CD4-positive, alpha-beta T cell treated with Interleukin-17A for 1 hour (primary cell): ENCODE measurements at places on chromosomes 3 and 15.

- no peak for DNase-seq
These were observed 31.9 kb upstream of the UACA start for GRCh38 chr15:70795311-70795665.

DNA sequence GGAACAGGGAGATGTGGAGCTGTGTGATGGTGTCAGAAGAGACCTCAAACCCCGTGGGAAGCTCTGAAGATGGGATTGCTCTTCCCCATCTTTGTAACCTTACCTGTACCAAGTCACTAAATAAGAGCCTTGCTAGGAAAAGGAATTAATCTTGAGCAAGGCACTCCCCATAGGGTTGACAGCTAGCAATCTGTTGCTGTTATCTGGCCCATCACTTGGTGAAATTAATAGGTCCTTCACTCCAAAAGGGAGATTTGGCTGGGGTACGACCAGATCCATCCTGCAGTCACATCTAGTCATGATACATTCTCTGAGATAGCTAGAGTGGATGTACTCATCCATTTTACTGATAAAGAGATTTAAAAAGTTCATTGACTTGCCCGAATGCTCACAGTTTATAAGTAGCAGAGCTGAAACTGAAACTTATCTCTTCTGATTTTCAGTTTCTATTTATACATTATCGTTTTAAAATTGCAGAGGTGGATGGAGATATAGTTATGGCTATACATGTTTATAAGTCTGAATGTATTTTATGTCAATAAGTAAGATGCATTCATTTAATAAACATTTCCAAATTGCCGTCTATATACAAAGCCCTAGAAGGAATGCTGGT lies 299.1 kb upstream of the MCTP2 start:
- DNase-seq, result no peak

DNA sequence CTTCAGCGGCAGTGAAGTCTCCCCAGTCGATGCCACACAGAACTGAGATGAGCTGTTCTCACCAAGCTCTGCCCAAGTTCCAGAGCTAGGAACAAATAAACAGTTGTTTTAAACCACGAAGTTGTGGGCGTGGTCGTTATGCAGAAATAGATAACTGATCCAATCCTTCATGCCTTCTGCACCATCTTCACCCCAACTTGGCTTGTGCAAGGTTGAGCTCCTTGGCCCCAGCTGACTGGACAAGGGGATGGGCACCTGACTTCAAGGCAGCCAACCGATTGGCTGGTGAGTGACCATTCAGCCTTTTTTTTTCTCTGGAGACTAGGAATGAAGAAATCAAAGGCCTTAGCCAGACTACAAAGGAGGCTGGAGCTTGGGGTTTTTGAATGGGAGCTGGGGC lies 23.9 kb downstream of the LINGO1 start:
- DNase-seq, result no peak

GRCh38 chr3:29414468-29415224 lies 133.8 kb downstream of the RBMS3 start:
- no peak for DNase-seq

- DNase-seq, result no peak
These were observed 205.8 kb downstream of the TJP1 start for GRCh38 chr15:29616512-29616911.

- DNase-seq, result no peak
These were observed 249.9 kb downstream of the CADM2 start for GRCh38 chr3:85208650-85209049.

- DNase-seq, result no peak
These were observed 50.9 kb upstream of the HACD2 start for GRCh38 chr3:123635717-123636116.

DNA sequence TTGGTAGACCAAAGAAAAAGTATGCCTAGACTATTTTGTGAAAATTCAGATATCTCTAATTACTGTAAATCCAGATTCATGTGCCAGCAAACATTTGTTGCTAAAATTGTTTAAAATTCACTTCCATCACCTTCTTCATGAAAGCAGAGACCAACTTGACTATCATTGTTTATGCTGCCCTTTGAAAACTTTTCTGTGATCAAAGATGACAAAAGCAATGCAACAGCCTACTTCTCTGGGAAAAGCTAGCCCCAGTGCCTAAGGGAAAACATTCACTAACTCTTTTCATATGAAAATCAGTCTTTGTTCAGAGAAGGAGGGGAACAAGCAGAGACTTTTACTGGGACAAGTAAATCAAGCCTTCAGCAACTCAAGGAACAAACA lies 178.0 kb upstream of the P2RY1 start:
- DNase-seq, result no peak

DNA sequence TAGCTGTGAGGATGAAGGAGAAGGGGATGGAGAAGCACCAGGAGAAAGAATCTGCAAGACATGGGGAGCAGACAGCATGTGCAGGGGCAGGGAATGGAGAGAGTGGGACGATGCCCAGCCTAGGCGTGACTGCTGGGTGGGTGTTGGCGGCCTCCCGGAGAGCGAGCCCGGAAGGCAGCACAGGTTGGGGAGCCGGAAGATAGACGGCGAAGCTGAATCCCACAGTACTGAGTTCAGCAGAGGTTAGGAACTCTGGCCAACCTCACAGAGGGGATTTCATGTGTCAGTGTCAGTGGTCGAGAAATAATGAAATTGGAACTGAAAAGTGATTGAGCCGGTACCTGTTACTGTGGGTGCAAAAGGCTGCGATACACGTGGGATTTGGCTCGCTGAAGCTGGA lies 55.2 kb downstream of the PXYLP1 start:
- DNase-seq, result no peak

DNA sequence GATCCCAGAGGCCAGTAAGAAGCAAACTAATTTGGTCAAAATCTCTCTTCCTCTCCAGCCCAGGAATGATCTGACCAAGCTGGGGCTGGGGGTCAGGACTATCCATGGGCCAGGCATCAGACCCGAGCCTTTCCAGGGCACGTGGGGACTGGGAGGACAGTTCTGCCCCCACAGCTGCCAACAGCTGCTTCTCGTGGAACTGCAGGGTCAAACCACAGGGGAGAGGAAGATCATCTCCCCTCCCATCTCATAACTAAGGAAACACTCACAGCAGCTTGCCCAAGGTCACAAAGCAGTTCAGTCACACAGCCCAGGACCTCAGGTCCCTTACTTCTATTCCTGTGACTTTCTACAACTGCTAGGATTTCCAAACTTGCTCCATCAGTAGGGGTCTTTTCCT lies 47.1 kb downstream of the DAPK2 start:
- DNase-seq, result no peak

GRCh38 chr15:98711810-98712209 lies 63.5 kb downstream of the IGF1R start:
- no peak for DNase-seq

DNA sequence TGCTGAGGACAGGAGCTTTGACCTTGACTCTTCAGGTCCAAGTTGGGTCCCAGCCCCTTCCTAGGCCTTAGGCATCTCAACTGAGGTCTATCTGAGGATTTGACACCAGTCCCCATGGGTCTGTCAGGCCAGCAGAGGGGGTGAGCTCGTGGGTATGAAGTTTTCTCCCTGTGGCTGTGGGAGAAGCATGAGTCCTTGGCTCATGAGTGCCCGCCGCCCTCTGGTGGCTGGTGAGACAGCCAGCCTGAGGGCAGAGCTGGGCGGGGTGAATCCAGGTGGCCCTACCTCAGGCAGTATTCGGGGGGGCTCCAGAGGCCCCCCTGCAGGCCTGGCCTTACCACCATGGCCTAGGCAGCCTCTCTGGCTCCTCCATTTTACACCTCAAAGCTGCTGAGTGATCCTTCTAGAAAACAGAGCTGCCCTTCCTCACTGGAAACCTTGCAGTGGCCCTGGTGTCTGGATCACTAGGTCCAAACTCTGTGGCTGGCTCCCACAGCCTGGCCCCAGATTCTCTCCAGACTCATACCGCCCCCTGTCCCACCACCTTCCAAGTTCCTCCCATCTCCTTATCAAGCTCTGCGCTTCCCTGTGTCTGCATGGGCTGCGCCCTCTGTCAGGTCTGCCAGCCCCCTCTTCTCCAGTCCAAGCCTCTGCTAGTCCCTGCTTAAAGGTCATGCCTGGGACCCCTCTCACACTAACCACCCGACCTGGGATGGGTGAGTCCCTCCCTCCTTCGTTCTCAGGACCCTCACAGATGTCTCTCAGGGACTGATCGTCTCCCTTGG lies 16.1 kb downstream of the SH2D7 start:
- peak; percentile 88 for DNase-seq

DNA sequence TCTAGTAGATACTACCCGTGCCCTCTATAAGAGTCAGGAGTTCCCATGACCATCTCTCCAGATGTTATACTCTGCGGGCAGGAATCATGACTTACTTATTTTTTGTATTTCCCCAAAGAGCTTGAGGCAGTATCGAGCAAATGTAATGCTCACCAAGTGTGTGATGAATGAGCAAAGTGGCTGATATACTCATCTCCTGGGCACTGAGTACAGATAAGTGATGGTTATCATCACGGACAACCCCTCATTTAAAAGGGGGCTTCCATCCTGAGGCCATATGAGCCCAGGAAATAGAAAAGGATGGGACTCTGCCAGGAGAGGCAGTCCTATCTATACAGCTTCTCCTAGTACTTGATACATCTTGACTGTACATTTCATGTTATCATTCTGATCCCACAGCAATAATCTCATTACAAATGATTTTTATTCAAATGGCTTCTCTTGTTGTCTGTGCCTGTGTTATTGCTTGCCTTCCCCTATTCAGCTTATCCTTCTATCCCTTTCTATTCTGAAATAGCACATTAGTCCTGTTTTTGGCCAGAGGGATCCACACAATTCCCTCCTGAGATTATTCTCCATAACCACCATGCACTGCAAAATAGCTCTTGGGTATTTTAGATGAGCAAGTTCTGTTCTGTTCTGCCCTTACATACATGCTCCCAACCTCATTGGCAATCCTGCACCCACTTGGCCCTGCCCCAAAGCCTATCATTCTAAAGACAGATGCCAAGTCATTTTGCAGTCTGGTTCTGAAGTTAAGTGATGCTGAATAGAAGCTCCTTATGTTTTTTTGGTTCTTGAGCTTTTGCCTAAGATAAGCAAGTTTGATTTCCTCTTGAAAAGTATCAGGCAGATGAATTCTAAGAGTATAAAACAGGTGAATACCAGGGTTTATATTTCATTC lies 48.0 kb upstream of the MRPL3 start:
- no peak for DNase-seq

DNA sequence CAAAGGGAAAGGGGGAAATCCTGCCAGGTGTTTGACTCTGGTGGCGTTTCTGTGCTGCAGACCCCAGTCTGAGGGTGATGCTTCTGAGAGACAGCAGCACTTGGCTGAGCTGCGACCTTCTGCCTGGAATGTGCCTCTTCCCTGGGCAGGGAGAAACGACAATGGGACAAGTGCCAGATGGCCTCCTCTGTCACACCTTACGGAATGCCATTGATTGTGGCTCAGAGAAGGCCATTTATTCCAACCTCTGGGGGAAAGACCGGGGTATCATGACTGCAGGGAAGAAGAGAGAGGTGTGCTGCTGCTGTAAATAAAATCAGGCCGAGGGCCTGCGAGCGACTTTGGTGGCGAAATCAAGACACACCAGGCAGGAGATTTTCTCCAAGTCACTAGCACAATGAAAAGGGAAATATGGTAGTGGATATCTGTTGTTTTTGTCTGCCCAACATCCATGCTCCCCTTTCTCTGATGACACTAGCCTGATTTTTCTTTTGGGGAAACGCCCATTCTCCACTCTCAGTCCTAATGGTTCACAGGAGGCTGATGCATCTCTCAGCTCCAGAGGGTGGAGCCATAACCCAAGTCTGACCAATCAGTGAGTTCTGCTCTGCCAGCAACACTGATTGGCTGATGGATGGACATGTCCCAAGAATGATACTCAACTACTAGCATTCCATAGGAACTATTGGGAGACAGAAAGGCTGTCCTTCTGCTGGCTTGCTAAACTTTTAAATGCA lies 336.1 kb downstream of the FOXP1 start:
- DNase-seq, result peak; percentile 9
